AG09319 (cell line): ENCODE measurements at places on chromosomes 3 and 15.

GRCh38 chr3:46624975-46625490 is 12.7 kb downstream of the FAM240A start:
- DNase-seq: no peak

GRCh38 chr3:20215636-20216035 is 29.6 kb upstream of the SGO1 start:
- no peak for DNase-seq

GRCh38 chr3:11346416-11346815 is 74.2 kb downstream of the ATG7 start:
- DNase-seq: no peak

- no peak for DNase-seq
These were observed 805.5 kb downstream of the IGSF11 start for GRCh38 chr3:118229196-118229595.

DNA sequence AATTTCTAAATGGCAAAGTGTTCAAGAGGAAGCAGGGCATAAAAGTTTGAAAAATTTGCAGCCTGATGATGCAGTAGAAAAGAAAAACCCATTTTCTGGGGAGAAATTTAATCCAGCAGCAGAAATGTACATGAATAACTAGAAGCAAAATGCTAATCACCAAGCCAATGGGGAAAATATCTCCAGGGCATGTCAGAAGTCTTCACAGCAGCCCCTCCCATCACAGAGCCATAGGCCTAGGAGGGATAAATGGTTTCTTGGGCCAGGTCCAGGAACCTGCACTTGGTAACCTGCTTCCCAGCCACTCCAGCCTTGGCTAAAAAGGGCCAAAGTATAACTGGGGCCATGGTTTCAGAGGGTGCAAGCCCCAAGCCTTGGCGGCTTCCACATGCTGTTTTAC is 22.6 kb downstream of the OSTN start:
- no peak for DNase-seq

- no peak for DNase-seq
These were observed 13.2 kb downstream of the MRAS start for GRCh38 chr3:138361561-138361971.

DNA sequence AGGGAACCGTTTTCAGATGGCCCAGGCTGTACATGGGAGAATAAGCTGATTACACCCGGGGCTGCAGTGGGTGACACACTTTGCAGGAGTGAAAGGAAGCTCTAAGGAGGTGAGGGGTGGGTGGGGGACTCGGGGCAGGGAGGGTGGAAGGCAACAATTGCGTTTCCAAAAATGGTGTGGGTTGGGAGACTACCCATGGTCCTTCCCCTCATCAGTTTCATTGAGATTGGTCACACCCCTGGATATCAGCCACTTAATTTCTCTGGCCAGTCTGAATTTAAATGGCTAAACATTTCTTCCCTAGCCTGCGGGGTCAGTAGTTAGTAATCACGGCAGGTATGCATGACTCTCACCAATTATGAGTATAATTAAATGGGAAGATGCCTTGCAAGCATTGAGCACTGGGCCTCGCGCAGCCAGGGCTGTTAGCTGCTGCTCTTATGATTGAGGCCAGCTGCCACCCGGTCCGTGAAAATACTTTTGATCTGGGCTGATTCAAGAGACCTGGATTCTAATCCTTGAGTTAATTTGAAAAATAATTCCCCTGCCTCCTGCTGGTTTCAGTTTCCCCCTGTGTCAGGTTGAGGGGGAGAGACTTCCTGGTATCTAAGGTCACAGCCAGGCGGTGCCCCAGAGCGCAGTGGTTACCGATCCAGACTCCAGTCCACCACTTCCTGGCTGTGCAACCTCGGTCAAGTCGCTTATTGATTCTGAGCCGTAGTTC is 23.3 kb downstream of the SLC6A6 start:
- no peak for DNase-seq

- no peak for DNase-seq
These were observed 253.1 kb downstream of the MECOM start for GRCh38 chr3:169410430-169410829.

- DNase-seq: no peak
These were observed 2.9 kb downstream of the USP50 start for GRCh38 chr15:50543556-50543955.

DNA sequence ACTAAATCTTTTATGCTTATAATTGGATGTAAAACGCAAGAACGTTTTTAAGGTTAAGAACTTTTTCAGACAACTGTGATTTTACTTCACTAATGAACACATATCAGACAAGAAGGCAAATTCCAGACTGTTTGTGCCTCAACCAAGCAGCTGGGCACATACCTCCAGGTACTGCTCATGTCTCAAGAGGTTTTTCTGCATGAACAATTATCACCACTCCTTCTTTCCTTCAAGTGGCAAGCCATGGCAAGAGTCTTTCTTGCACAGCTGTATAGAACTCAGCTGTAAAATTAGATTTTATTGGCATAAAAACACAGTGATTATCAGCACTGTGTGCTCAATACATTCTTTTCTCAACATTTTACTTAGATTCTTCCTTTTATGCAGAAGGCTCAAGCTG is 64.3 kb downstream of the FNDC3B start:
- DNase-seq: no peak

DNA sequence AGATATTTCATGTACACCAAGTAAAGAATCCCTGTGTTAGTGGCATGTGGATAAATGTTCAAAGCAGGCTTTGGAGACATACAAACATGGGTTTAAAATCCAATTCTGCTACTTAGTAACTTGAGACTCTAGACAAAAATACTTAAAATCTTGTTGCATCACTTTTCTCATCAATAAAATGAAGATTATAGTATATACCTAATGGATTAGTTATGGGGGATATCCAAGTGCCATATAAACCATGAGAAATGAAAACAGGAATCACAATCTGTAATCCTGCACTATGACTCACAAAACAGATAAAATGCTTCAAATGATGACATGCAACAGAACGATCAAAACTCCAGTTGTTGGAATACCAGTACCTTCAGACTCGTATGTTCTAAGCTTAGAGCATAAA is 496.0 kb upstream of the RGMA start:
- no peak for DNase-seq

- no peak for DNase-seq
These were observed 18.3 kb upstream of the DET1 start for GRCh38 chr15:88564741-88565140.

DNA sequence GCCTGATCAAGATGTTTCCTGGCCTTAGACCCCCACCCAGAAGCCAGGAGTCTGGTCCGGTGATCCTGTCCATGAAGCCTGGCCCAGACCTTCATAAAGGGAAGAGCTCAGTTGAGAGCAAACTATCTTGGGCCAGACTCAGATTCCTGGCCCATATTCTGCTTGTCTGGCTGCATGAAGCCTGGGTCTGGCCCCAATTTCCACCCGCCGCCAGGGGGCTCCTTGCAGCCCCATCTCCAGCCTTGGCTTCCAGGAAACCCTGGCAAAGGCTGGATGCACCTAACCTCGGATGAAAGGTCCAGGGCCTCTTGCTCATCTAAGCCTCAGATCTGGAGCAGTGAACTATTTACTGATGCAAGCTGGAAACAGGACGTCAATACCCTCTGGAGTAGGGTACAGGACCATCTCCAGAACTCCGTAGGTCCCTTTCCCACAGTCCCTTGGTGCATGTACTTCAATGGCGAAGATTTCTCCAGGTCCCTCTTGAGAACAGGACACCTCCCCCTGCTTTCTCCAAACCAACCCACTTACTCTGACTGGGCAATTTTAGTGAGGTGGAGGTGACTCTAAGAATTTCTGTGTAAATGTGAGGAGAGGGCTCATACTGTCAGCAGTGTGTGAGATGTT is 5.6 kb downstream of the FOXL2 start:
- no peak for DNase-seq

GRCh38 chr3:123837858-123838257 is 46.3 kb downstream of the MYLK start:
- DNase-seq: no peak

- DNase-seq: no peak
These were observed 54.5 kb downstream of the UACA start for GRCh38 chr15:70708839-70709238.

GRCh38 chr15:34951993-34952392 is 17.5 kb downstream of the AQR start:
- peak; percentile 34 for DNase-seq

- DNase-seq: no peak
These were observed 476.1 kb downstream of the SHQ1 start for GRCh38 chr3:72372161-72372560.

DNA sequence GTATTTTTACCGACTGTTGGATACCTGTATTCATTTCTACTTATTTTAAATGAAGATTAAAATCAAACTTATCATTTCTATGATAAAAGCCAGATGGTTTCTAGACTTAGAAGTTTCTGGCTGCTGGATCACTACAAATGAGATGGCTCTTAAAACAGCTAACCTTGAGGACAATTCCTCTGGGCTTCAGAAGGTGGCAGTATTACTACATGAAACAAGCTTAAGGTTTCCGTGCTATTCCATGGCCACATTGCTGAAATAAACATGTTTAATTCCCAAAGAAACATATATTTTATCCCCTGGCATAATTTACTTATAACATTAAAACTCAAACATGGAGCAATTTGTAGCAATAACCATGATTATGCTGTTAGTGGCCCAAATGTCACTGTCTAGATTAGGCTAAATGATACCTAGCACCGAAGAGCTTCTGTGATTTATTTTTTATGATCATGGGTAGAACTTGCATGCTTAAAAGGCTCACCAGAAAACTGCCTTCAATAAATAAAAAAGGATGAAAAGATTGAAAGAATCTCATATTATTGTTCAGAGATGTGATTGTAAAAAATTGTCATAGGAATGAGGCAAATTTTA is 204.0 kb upstream of the NANOGP8 start:
- peak; percentile 39 for DNase-seq

GRCh38 chr3:48989126-48989795 is 780 bp upstream of the P4HTM start:
- DNase-seq: no peak

DNA sequence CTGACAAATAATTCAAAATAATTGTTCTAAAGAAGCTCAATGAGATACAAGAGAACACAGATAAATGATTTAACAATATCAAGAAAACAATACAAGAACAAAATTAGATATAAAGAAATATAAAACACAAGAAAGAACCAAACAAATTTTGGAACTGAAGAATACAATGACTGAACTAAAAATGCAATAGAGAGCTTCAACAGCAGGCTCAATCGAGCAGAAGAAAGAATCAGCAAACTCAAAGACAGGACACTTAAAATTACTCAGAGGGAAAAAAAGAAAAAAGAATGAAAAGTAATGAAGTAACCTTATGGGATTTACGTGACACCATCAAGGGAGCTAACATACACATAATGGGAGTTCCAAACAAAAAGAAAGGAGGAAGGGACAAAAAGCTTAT is 32.1 kb downstream of the CCDC54 start:
- DNase-seq: no peak

- DNase-seq: no peak
These were observed 6.1 kb upstream of the SFMBT1 start for GRCh38 chr3:53051929-53052328.

DNA sequence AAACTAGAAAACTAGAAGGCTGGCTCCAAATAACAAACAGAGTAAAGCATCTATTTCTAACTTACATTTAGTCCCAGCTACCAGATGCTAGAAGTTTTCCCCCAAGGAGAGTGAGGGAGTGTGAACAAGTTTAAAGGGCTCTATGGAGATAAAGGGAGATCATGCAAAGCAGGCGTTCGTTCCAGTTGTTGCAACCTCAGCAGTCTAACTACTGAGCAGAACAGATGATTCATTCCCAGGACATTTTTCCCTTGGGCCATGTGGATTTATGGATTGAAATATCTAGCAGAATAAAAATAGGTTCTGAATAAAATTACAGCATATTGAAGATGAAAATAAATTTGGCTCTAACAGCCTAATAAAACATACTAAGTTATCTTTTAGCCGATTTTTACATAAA is 154.8 kb upstream of the TTC14 start:
- DNase-seq: no peak

- no peak for DNase-seq
These were observed 183.3 kb downstream of the TPRG1 start for GRCh38 chr3:189355115-189355480.

GRCh38 chr15:58840048-58840447 is 68.9 kb downstream of the MINDY2 start:
- DNase-seq: peak; percentile 82

DNA sequence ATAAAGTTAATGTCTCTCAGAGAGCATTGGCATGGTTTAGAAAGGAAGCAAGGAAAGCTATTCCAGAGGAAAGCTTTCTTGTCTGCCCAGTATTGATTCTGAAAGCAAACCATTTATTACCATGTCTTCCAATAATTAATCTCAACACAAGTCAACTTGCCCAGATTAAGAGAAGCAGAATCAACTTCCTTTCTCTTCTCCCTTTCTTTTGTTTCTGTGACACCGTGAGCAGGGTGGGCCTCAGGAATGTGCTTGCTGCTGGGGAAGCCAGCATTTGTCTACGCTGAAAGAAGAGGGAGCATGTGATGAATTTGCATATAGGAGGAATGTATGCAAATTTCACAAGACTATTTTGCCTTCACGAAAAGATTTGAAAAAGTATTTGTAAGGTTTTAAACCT is 368.6 kb upstream of the ROPN1 start:
- no peak for DNase-seq

GRCh38 chr3:77885381-77885780 is 845.5 kb downstream of the ROBO2 start:
- no peak for DNase-seq

DNA sequence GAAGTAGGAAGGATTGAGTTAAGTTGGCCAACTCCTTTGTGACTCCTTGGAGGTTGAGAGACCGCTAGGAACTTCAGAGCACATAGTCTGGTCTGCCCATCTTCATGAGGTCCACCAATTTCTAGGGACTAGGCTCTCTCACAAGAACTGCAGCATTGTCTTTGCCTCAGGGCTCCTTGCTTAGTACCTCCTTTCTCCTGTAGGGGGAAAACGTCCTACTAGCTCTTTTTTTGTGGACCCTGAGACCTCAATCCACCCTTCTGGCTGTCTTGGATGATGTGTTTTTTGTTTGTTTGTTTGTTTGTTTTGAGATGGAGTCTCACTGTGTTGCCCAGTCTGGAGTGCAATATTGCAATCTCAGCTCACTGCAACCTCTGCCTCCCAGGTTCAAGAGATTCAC is 21.6 kb downstream of the REC114 start:
- no peak for DNase-seq

DNA sequence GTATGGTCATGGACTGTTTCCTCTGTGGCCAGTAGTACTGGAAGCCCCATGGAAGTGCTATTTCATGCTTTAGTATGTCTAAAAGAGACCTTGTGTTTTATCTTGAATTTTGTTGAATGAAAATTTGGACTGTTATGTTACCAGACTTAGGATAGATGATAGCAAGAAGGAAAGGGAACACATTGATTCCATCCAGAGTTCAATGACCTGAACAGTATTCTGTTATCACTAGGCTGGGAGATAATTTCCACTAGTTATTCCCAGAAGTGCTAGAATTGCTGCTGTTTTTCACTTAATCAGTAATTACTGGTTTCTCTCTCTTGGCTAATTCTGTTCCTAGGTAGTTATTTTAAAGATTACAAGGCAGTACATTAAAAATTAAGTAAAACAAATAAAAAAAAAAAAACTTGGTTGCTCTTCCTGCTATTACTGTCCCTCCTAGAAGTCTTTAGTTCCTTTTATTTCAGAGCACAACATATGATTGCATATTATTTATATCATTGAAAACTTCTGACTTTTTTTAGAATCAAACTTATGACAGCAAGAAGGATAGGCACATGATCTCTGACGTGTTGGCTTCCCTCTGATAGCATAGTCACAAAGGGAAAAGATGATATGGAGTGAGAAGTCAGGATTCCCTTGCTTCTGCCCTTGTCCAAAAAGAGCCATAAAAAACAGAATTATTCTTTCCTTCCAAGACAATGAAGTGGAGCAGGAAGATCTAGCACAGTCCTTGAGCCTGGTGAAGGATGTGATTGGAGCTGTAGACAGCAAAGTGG is 72.2 kb downstream of the KLHL25 start:
- no peak for DNase-seq

GRCh38 chr3:180391001-180391400 is 211.0 kb upstream of the TTC14 start:
- no peak for DNase-seq
